Panc1 (cell line): ENCODE measurements at places on chromosomes 1 and 21. TPM values are rescaled to one million over a fixed set of nuclear protein-coding genes. Genes with fewer than 3 reads are reported as not detected.

OR6K3 gene
- total RNA-seq = not detected

TMCO1 gene
- 103 TPM for total RNA-seq

KRTAP21-2 gene
- total RNA-seq = not detected

RNU11 gene
- total RNA-seq = not detected

MYOG gene
- total RNA-seq = not detected

PRMT2 gene
- 60.5 TPM for total RNA-seq

COL11A1 gene
- total RNA-seq = 106 TPM

XPR1 gene
- 36.1 TPM for total RNA-seq

DIRAS3 gene
- total RNA-seq = not detected

KRTAP12-2 gene
- total RNA-seq = not detected

RNF187 gene
- total RNA-seq = 143 TPM

ZFP69 gene
- 6.4 TPM for total RNA-seq

MTMR11 gene
- total RNA-seq = 12.0 TPM

ZSWIM5 gene
- 7.9 TPM for total RNA-seq

FCER1G gene
- 0.77 TPM for total RNA-seq

C8B gene
- not detected for total RNA-seq

OVAAL gene
- total RNA-seq = not detected

HTR1D gene
- total RNA-seq = 3.5 TPM

AMIGO1 gene
- total RNA-seq = 0.64 TPM

MKNK1 gene
- 40.1 TPM for total RNA-seq

MNDA gene
- not detected for total RNA-seq
